ENCODE measurements at places on chromosomes 1 and 21.
A peak's percentile ranks its signal among the peaks of the same experiment; 100 is the strongest.

GRCh38 chr1:47830021-47830420 is 167.2 kb downstream of the TRABD2B start:
- no peak for DNase-seq

- DNase-seq, result no peak
Measured at GRCh38 chr1:1385931-1386330, 10.9 kb upstream of the AURKAIP1 start.

DNA sequence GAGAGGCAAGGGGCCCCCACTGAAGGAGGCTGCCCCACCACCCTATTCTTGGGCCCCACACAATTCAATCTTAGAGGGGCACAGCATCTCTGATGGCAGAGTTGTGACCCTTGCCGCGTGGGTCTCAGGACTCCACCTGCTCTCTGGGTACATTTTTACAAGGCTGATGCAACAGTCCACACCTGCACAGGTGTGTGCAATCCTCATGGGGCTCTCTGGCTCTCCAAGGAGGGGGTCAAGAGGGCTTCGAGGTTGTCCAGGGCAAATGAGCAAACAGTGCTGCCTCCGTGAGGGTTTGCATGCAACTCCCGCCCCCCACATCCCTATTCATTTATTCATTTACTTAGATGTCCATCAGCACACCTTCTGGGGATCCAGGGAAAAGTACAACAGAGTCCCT is 81.6 kb upstream of the IFFO2 start:
- DNase-seq, result no peak

DNA sequence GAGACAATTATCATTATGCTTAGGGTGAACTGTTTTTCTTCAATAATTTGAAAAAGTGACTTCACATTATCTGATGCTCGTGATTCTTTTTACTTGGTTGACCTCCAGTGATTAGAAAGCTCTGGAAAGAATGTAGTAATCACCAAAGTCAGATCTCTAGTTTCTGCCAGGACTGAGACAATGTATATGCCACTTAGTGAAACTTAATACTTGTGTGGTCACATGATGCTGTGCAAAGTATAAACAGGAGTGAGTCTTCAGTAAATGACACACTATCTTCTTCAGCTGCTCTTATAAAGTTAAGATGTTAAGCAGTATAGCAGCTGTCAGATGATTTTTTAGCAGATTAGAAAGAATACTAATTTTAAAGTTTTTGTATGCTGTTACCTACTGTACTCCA is 17.2 kb downstream of the VCAM1 start:
- DNase-seq, result no peak

DNA sequence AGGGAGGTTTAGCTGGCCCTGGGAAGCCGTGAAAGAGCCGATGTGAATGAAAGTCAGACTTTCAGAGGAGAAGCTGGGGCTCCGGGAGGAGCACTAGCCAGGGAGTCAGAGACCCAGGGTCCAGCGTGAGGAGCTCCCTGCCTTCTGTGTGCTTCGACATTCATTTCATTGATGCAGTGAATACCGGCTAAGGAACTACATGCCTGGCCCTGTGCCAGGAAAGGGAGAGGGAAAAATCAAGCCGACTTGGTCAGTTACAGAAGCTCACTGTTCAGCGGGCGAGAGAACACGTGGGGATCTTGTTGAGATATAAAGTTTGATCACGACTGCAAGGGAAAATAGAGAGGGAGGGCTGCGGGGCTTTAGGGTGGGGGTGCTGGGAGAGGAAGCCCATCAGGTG is 76.7 kb upstream of the RUNX3 start:
- no peak for DNase-seq

- DNase-seq, result no peak
Measured at GRCh38 chr1:72397786-72398185, 115.4 kb upstream of the NEGR1 start.

GRCh38 chr1:55640708-55641473 is 425.7 kb upstream of the USP24 start:
- peak; percentile 1 for DNase-seq

DNA sequence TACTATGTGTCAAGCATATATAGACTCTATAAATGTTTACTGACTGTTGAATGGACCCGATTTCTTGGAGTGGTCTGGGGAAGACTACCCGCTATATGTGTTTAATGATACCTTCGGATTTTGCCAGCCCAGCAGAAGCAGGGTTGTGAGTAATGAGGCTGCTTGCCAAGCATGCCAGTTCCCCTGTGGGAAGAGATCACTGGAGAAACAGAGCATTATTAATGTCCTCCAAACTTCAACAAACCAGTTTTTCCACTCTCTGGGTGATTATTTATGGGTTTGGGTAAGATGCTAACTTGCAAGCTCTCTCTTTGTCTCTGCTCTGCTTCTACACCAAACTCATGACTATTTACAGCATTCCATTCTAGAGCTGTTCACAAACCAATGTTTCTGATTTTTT is 25.1 kb upstream of the PHGDH start:
- no peak for DNase-seq

DNA sequence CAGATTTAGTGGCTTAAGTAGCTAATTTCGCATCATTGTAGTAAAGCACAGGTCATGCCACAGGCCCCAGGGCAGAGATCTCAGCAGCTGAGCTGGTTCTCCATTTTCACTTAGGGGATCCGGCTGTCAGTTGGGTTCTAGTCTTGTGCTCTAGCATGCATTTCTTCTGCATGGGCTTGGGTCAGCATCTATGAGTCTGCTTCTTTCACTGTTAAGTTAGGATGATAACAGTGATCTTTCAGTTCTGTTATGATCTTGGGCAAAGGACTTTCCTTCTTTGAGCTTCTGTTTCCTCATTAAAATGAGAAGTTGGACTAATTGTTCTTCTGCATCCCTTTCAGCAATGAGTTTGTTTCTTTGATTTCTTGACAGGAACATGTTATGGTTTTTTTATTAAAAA is 123.6 kb upstream of the DNAH14 start:
- DNase-seq, result no peak

- DNase-seq, result peak; percentile 12
Measured at GRCh38 chr1:66764994-66765578, 12.8 kb downstream of the DYNLT5 start.

All from stimulated activated naive CD4-positive, alpha-beta T cell treated with Interleukin-2 at 50 U/mL for 16 hours (primary cell).